ENCODE measurements at places on chromosomes 1 and 21. TPM values are rescaled to one million over a fixed set of nuclear protein-coding genes. Genes with fewer than 3 reads are reported as not detected.

Gene HENMT1
- polyA plus RNA-seq = 1.7 TPM

DNA sequence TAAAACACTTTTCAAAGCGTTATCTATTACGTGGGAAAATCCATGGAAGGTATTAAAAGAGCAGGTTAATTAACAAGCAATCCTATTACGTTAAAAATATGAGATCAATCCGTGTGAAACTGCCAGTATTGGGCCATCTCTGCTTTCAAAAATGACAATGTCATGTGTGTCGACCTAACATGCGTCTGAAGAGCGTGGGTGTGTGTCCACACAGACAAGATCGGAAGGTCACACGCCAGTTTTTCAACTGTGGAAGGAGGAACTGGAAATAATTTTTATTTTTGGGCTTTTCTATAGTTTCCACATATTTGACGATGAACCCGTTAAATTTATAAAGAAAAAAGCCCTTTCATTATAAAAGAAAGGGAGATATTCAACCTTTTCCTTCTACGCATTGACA is 17.6 kb upstream of the ALDH4A1 start:
- no peak for DNase-seq

DNA sequence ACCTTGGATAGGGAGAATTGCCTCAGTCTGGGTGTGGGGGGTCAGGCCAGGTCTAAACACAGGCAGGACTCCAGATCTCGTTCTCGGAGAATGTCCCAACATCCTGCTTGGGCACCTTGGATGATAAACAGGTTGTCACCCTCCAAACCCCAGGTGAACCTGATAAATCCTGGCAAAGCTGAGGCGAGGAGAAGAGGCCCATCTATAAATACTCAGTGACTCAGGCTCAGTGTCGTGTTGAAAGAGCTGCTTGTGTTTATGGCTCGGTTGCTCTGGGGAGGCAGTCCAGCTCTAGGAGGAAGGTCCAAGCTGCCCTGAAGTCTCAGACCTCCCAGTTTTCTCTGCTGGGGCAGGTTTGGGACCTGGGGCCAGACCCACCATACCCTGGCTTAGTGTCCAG is 15.8 kb upstream of the TRIM63 start:
- no peak for DNase-seq

GRCh38 chr1:37989361-37989930 is 376 bp downstream of the SF3A3 start:
- no peak for DNase-seq

- DNase-seq = no peak
Observed at GRCh38 chr1:24418898-24419628, 3.5 kb downstream of the NIPAL3 start.

DNA sequence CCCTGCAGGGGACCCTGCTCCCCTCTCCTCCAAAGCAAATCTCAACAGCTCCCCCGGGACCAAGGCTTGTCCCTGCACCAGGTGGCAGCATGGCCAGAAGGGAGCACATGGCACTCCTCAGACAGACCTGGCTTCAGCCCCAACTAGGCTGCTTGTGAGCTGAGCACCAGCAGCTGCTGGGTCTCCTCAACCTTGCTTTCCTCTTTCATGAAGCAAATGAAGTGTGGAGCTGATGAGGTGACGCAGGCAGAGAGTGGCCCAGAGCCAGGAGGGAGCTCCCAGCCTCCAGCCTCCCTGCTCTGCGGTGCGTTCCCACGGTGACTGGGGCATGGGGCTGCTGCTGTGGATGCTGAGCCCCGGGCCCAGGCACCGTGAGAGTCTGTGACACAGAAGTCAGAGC is 34.0 kb downstream of the MEGF6 start:
- no peak for DNase-seq

GRCh38 chr21:32807717-32808380 is 36.3 kb upstream of the PAXBP1 start:
- no peak for DNase-seq

- DNase-seq = no peak
Observed at GRCh38 chr1:180166436-180166800, 11.7 kb downstream of the QSOX1 start.

GRCh38 chr1:236603991-236604904 is at the start of gene HEATR1:
Gene HEATR1, minus strand, starts transcription at chr1:236604516. Its CDS starts 421 bp downstream, at chr1:236604095.
- peak; percentile 66 for DNase-seq

GRCh38 chr1:174572771-174573170 is 125.0 kb downstream of the GPR52 start:
- no peak for DNase-seq

DNA sequence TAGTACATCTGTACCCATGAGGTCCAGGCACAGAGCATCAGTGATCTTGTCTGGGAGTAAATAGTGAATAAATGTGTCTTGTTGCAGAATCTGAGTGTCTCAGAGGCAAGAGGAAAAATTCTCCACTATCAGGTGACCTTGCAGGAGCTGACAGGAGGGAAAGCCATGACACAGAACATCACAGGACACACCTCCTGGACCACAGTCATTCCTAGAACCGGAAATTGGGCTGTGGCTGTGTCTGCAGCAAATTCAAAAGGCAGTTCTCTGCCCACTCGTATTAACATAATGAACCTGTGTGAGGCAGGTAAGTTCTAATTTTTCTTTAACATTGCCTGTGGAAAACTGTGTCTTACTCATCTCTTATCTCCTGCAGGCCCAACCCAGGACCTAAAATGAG is 43.1 kb downstream of the IL12RB2 start:
- no peak for DNase-seq

DNA sequence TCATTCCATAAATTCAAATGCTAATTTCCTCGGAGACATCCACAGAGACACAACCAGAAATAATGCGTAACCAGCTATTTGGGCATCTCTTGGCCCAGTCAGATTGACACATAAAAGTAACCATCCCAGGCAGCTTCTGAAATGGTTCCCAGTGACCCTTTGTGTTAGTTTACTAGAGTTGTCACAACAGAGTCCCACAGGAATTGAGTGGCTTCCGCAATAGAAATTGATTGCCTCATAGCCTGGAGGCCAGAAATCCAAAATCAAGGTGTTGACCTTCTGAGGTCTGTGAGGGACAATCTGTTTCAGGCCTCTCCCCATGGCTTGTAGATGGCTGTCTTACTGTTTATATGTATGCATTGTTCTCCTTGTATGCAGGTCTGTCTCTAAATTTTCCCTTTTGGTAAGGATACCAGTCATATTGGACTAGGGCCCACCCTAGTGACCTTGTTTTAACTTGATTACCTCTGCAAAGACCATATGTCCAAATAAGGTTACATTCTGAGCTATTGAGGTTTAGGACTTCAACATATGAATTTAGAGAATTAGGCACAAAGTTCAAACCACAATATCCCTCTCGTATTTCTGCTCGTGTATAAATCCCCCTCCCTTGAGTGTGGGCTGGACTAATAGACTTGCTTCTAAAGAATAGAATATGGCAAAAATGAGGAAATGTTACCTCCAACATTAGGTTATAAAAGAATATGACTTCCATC is 78.2 kb upstream of the FGGY start:
- DNase-seq = no peak

- DNase-seq = no peak
Observed at GRCh38 chr1:78009276-78009675, 4.5 kb downstream of the DNAJB4 start.

Gene PROX1
- 0.24 TPM for polyA plus RNA-seq

DNA sequence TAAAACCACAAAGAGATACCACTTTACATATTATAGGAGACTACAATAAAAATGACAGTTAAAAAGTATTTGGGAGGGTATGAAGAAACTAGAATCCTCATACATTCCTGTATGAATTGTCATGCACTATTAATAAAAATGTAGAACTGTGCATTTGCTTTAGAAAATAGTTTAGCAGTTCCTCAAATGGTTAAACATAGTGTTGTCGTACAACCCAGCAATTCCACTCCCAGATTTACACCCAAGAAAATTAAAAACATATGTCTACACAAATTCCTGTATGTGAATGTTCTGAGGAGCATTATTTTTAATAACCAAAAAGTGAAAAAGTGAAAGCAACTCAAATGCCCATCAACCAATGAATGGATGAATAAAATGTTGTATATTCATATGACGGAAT is 23.1 kb upstream of the PDE4B start:
- DNase-seq = no peak

Gene NCF2
- polyA plus RNA-seq = 12.6 TPM

DNA sequence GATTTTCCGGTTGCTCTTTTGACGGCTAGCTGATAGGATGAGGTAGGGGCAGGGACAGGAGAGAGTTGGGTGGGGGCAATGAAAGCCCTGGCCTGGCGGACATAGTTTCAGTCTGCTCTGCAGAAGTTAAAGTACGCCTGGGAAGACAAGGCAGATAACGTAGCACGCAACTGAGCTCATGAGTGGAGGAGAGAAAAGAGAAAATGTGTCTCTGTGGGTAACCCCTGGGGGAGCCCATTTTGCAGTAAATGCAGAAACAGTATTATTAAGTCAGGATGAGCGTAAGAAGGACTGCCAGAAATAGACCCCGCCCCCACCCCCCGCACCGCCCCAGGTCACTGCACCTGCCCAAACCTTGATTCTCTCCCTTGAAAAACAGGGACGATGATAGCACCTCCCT is 51.7 kb upstream of the TARBP1 start:
- no peak for DNase-seq

DNA sequence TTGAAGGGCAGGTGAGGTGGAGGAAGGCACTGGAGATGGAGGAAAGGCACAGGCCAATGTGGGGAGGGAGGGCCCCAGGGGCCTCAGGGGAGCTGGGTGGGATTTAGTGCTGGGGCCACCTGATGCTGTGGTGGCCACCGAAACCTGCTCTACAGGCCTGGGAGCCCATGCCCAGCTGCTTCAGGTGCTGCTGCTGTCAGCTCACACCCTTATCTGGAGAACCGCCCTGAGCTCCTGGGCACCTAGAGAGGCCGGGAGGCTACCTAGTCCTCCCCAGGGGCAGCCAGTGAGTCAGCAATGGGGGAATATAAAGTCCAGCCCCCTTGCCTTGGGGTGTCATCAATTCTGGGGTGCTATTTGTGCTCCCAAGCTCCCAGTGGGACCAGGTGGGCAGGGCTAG is 12.2 kb downstream of the FAM131C start:
- DNase-seq = no peak

DNA sequence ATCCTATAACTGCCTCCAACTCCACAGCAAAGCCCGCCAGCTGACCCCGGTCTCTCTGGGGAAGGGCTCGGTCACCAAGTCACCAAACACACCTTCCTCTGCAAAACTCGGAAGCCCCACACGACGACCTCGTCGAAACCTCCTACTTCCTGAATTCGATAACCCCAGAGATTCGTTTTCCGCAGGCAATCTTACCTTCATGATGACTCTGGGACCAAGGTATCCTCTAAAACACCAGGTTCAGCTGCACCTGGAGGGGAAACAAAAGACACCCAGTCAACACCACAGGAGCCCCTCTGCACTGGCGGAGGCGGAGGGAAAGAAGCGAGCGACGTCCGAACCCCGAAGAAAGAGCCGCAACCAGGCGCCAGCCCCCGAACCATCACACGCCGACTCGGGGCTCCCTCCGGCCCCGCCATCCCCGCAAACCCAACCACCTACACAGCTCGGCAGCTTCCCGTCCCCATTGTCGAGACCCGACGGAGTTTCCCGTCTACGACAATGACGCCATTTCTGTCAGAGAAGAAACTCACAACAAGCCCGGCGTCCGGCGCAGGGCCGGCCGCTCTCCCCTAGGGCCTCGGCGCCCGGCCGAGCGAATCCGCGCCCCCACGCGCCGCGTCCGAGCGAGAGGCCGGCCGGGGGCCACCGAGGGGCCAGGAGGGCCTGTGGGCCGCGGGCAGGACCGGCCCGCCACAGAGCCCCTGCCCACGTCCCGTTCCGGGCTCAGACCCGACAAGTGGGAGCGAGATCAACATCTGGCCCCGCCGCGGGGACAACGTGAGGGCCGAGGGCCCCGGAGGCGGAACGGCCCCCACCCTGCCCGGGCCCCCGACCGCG is 1.0 kb downstream of the ARID4B start:
- DNase-seq = no peak

DNA sequence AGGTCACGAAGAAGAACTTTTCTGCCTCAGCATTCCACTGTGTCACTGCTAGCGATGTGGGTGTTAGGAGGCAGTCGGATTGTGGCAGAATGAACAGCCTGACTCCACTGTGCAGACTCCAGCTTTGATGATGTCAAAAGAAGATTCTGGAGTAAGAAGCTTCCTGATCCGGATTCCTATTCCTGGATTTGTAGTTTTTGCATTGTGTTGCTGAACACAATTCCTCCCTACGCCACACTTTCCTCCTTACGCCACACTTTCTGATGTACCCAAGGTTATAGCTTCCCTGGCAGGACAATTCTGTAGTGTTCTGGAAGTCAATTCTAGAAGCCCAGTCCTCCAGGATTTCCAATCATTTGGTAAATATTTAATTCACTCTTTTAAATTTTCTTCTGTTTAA is 665.2 kb upstream of the ADGRL2 start:
- no peak for DNase-seq

Gene CNR2
- polyA plus RNA-seq = not detected

Gene PLEKHN1
- 4.9 TPM for polyA plus RNA-seq

Gene LYPD8
- polyA plus RNA-seq = not detected

DNA sequence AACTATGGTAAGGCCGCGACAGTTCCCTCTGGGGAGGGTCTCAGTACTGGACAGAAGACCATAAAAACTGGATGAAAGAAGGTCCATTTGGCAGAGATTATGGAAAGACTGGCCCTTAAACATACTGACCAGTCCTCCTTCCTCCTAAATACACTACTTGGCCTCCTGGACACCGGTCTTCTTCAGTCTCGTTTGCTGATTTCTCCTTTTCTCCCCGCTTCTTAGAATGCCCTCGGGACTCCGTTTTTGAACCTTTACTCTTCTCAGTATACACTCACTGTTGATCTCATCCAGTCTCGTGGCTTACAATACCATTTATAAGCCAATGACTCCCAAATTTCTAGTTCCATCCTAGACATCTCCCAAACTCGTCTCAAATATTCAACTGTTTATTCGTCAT is 694 bp upstream of the MRPL9 start:
- DNase-seq = no peak

Gene SIM2
- polyA plus RNA-seq = 0.03 TPM

GRCh38 chr1:87335175-87335884 is 6.7 kb downstream of the LMO4 start:
- DNase-seq = no peak

Gene PLA2G2D
- polyA plus RNA-seq = not detected

- DNase-seq = no peak
Observed at GRCh38 chr1:229161740-229162139, 109.2 kb upstream of the RAB4A start.

Gene SLC35F3
- polyA plus RNA-seq = 11.7 TPM

- DNase-seq = no peak
Observed at GRCh38 chr1:12220890-12221289, 8.9 kb upstream of the VPS13D start.

Gene OR2M3
- polyA plus RNA-seq = not detected

Gene PRAMEF11
- not detected for polyA plus RNA-seq

Gene FCRL1
- polyA plus RNA-seq = not detected

Gene DPT
- polyA plus RNA-seq = not detected

GRCh38 chr1:10386761-10387676 is 11.8 kb upstream of the PGD start:
- DNase-seq = no peak
